ENCODE measurements at places on chromosomes 5 and 9.
A peak's percentile ranks its signal among the peaks of the same experiment; 100 is the strongest.

DNA sequence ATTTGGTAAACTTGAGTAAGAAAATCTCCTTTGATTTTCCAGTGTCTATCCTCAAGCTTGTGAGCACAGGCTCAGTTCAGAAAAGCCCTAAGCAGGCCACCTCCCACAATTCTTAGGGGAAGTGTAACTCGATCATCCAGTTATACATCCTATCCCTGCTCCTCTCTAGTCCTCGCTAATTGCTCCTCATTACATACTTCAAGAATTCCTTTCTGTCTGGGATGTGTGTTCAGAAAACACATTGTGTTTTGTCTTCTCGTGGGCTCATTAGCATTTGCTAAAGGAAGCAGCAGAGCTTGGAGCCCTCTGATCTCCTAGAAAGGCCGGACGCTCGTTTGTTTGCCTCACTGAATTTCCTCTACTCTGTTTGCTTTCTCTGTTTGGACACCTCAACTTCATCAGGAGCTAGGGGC is 268.2 kb upstream of the RFX3 start:
- no peak for DNase-seq

DNA sequence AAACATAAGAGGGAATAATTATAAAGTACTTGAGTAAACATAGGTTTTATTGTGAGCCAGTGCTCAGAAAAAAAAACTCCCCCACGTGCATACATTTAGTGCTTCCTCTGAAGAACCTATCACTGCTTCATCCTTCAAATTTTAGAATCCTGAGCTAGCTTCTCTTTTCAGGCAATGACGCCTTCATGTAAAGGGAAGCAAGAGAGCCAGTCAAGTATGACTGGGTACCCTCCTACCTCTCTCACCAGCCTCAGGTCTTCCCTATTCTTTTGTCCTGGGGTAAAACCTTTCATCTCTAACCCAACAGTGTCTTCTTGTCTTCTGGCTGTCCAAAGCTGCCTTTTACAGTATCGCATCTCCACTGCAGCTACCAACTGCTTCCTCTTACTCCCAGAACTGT is 32.0 kb downstream of the PLPP1 start:
- DNase-seq, result no peak

DNA sequence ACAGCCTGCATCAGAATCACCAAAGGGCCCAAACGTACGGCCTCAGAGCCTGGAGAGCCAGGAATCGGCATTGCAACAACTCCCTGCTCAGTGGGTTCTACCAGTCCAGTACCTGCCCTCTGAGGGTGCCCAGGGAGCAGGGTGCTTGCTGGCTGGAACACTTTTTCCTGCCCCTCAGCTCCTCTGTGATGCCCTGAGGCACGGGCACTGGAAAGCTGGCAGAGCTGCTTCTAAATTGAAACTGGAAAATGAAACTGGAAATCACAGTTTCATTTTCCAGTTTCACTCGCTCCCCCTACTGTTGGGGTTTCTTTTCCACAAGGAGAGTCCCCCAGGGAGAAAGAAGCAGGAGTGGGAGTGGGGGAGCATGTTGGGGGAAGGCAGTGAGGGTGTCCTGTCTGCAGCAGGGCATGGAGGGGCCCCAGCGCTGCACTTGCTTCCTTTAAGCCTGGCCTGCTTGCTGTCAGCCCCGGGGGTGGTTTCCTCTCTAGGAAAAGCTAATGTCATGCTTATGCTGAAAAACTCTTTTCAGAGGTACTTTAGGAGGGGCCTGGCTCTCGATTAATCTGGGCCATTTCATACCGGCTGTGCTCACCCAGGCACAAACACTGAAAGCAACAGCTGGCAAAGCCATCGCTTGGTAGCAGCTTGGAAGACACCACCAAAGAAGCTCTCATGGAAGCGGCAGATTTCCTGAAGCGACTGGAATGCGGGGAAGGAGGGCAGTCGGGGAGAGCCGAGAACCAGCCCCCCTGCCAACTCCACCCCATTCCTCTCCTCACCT is 26.2 kb downstream of the IRF1 start:
- peak; percentile 47 for DNase-seq

DNA sequence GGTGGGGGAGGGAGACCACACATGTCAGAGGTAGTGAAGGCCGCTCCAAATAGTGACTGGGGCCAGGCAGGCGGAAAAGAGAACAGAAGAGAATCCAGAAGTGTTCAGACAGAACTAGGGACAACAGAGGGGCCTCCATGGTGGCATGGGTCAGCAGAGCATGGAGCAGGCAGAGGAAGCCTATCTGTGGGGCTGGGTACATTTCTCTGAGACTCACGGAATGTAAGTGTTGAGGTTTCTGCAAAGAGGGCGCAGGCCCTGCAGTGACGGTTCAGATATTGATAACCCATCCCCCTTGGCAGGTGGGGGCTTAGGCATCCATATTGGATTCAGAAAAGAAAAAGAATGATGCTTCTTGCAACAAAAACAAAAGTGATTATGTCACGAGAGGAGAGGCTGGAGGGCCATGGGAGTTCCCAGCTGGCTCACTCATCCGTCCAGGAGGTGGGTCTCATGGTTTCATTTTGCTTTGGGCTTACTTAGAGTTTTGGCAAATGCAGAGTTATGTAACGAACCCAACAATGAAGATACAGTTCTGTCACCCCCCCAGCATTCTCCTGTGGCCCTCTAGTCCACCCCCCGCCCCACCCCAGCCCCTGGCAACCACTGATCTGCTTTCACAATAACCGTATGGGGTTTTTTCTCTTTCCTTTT is 5.4 kb upstream of the RMND5B start:
- no peak for DNase-seq

DNA sequence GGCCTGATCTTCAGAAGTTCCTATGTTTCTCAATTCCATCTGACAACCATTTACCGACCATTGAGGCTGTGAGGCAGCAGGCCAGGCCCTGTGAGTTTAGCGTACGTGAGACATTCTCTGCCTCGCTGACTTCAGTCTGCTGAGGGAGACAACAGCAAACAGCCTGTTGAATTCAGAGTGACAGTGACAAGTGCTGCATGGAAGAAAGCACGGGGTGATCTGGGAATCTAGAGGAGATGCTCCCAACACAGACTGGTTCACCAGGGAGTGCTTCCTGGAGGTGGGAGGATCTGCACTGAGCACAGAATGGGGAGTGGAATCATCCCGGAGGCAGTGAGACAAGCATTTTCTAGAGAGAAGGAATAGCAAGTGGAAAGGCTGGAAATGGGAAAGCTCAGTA is 10.0 kb upstream of the DDX41 start:
- no peak for DNase-seq

DNA sequence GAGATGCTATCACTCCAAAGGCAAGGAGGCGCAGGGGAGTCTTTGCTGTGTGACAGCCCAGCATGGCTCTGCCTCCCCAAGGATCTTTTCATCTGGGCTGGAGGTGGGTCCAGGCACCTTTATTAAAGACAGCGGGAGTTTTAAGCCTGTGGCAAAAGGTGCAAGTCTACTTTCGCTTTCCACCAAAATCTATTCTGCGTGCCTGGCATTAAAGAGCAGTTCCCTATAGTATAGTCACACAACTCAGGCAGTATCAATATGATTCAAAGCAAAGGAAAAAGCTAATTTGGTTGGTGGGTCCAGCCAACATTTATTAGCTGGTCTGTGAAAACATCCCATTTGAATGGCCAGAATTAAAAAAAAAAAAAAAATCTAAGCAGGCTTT is 398.7 kb downstream of the EBF1 start:
- no peak for DNase-seq

DNA sequence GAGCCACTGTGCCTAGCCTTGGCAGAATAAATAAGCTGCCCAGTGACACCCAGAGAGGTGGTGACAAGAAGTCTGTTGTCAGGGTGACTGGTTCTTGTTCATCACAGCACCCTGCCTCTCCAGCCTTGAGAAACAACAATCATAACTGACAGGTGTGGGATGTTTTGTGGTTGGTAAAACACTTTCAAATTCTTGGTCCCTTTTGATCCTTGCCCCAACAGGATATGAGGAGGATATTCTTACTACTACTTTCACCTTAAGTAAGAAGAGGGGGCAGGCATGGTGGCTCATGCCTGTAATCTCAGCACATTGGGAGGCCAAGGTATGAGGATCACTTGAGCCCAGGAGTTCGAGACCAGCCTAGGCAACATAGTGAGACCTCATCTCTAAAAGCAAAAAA is 14.2 kb upstream of the FRRS1L start:
- peak; percentile 17 for DNase-seq

DNA sequence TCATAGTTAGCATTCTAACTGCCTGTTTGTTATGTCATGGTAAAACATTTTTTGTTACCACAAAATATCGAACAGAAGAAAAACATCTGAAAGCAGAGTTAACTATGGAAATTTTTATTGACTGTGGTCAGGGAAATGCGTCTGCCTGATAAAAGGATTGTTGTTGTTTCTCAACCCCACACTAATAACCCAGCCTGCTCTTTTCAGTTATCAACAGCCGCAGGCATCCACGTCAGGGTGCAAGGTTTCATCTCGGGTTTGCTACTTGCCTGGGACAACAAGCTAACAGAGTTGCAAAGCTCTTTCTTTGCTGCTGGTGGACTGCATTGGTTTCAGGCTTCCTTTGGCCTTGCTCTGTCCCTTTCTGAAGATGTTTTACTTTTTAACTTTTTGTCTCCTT is 969.2 kb downstream of the CDH18 start:
- DNase-seq, result no peak

- DNase-seq, result no peak
These were observed 240.6 kb upstream of the MAP3K1 start for GRCh38 chr5:56574778-56575177.

DNA sequence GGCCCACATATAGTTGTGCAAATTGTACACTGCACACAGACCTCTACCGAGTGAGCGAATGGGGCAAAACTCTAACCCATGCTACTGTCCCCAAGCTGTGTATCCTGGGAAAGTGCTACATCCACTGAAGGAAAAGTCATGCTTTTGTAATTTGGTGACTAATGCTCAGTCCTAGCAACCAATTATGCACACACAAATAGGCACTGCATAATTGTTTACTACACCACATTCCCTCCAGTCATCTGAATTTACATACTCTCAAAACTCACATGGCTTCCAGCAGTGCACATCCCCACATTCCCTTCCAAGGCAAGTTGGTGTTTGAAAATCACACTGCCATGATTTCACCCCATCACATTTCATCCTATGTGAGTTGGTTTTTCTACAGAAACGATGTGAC is 125.9 kb upstream of the OSMR start:
- no peak for DNase-seq

DNA sequence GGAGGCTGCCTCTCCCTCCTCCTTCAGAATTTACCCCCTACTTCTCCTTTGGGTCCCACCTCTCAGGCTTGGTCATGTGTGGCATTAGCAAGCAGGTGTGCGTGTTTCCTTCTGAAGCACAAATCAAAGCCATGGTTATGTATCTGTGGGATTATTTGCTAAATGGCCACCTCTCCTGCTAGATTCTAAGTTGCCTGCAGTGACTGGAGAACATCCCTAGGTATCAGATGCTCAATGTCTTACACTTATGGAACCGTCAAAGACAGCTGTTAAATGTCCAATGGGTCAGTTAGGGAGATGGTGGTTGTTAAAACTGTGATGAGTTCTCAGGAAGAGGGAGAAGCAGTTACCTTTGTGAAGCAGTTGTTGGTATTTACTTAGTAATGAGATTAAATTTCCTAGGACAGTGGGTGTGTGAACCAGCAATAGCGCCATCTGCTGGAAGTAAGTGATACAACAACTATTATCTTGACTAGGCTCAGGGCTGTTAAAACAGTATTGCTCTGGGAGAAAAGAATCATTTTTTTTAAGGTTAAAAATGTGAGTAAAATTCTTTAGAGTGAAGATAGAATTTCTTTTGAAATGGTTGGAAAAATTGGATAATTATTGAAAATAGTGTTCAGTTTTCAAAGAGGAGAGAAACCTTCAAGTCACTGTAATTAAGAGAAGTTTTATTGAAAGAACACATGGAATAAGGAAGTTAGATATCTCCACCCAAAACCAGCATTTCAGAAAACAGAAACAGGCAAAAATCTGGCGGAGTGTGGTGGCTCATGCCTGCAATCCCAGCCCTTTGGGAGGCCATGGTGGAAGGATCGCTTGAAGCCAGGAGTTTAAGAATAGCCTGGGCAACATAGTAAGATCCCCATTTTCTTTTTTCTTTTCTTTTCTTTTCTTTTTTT is 71.3 kb downstream of the TMC1 start:
- DNase-seq, result peak; percentile 55

DNA sequence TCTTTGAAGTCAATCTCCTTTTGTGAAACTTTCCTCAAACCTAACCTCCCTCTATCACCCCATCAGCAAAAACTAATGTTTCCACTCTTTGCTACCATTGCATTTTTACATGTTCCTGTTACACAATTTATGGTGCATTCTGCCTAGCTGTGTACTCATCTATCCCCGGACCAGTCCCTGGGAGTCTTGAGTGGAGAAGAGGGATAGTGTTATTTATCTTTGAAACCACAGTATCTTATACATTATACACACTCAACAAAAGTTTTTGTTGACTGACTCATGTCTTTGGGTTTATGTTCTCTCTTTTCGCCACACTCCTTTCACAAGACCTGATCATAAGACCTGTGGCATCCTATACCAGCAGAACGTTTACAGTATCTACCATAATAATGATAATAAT is 26.4 kb downstream of the TNFAIP8 start:
- no peak for DNase-seq

DNA sequence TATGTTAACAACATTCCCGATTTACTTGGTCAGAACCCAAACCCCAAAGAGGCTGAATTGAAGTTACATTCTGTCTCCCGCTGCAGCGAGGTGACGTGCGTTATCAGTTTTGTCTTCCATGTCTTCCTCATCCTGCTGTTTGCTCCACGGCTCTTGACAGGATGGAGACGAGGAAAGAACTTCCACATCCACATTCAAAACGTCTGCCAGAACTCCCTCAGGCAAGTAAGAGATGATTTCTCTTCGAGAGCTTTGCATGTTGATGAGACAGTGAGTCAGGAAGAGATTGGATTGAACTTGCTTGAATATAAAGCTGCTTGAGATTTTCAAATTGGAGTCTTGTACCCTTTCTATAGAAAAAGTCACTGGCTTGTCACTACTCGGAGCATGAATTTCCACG is 242.6 kb downstream of the AUH start:
- no peak for DNase-seq

- no peak for DNase-seq
These were observed 8.0 kb downstream of the STC2 start for GRCh38 chr5:173320259-173320658.

- no peak for DNase-seq
These were observed 146.9 kb upstream of the DMRT1 start for GRCh38 chr9:694403-695154.

DNA sequence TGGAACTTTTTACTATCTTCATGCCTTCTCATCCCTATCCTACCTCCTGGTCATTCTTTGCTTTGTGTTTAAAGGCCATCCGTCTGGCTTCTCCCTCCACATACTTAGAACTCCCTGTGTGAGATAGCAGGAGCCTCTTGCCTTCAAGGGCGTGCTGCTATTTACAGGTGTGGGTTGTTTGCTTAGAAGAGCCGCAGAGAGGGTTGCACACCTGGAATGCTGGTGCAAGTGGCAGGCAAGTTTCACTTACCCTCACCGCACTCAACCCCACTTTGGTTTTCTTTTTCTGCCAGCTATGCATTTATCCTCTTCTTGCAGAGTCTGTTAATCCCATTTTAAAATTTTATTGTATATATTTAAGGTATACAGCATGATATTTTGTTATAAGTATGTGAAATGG is 12.6 kb downstream of the SKP2 start:
- no peak for DNase-seq
